ENCODE measurements at places on chromosomes 2 and 18.

DNA sequence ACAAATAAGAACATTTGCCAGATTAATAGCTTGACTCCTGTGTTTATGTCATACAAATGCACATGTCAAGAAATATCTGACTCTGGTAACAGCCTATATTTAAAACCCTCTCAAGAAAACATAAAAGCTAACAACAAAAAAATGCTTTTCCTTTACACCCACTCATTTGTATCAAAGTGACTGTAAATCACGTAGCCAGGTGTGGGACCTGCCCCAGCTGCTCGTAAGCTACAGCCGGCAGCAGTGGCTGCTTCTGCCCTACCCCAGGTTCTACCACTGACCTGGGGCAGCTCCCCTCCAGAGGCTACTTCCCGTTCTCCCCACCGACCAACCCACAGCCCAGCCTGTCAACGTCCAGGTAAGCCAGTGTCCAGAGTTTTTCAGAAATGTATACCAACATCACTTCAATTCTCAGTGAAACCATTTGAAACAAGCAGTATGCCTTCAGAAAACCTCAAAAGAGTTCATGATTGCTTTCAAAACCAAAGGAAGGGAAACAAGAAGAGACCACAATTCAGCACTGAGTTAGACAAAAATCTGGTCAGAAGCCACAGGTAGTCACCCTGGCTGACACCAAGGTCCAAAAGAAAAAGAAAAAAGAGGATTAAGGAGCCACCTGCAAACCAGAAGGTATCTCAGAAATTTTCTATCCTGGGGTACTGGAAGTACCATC, 40.4 kb downstream of the KIDINS220 start:
- no peak for DNase-seq

DNA sequence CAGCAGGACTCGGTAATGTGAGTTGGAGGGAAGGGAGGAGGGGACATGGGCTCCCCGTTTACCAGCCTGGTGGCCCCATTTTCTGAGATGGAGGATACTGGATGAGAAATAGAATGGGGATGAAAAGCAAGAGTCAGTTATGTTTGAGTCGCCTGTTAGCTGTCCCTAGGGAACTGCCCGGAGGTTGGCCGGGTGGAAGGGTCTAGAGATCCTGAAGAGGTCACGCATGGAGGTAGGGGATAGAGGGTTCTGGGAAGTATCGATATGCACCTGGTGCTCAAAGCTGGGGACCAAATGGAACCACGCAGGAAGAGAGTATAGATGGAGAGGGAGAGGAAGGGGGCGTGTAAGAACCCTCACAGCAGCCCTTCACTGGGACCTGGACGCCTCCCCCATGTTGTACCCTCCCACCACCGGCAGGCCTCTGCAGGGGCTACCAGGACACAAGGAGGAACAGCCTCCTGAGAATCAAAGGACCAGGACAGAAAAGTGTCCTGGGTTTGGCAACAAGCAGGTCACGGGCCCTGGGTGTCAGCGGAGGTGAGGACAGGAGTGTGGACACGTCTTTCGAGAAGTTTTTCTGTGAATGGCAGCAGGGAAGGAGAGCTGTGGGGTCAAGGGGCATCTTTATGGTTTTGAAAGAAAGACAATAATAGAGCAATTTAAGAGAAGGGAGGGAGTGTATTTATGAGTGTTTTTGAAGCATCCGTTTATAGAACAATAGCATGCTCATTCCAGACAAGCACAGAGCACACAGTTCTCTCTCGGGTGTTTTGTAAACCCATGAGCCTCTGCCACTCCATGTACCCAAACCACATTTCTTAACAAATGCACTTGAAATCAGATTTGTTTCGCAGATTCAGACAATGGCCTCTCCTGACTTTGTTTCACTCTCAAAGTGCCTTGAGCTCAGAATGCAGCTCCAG, 132.2 kb downstream of the SMAD7 start:
- no peak for DNase-seq

DNA sequence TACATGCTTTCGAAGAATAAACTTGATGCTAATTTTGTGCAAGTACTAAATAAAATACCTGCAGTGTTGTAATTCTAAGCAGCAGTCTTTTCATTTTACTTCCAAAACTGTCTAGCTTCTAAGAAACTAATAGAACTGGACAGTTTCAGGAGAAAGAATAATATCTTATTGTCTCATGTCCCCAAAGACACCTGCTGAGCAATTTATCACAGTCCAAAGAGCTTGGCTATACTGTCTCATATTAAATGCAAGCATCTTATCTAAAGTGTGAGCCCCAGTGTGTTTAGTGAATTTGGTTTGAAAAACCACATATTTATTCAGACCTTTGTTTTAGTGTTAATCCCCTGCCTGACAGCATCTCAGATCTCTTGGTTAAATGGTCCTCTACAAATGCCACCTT, 374.3 kb downstream of the TMX3 start:
- DNase-seq, result no peak

DNA sequence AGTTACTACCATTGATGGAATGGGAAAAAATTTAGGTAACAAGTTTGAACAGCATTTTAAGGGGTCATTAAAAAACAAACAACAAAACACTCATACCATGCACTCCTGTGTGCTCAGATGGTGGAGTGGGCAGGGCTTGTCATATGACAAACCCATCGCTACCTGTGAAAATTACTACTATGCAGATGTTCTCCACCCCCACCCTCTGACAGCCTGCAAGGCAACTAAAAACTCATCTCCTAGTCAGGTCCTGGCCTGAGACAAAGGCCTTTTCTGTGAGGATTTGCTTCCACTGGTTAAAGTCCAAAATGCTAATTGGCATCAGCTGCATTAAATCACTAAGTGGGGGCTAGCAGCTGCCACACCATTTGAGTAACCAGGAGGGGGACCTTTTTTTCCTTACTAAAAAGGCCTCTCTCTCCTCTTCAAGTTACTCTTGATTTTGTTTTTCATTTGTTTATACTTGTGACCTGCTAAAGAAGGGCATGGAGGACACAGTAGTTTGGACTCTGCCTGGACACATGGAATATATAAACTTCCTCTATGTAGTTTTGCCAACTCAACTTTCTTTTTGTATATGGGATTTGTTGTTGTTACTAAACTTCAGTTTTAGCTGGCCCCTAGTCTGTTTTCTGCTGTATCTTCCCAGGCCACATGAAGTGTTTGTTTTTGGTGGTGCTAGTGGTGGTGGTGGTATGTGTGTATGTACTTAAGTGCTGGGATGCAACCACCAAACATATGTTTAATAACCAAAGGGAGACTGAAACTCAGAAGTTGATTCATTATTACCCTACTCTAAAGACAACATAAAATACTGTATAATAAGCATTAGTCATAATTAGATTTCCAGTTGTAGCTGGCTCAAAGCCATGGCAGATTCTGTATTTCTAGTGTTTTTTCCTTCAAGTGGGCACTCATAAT, 121.3 kb downstream of the MAP4K4 start:
- DNase-seq, result no peak

DNA sequence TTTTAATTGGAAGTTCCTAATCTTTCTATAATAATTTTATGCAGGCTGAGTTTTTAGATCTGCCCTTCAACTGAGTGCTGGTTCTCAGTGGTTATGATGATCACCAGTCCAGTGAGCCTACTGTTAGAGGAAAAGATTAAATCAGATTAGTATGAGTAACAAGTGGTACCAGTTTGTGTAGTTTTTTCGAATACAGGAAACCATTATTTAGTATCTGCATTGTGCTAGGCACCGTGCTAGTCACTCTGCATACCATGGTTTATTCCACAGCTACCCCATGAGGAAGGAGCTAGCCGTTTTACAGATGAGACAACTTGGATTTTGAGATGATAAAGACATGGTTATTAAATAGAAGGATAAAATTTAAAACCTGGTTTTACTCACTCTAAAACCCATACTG, 6.1 kb downstream of the PSMD1 start:
- DNase-seq, result no peak

DNA sequence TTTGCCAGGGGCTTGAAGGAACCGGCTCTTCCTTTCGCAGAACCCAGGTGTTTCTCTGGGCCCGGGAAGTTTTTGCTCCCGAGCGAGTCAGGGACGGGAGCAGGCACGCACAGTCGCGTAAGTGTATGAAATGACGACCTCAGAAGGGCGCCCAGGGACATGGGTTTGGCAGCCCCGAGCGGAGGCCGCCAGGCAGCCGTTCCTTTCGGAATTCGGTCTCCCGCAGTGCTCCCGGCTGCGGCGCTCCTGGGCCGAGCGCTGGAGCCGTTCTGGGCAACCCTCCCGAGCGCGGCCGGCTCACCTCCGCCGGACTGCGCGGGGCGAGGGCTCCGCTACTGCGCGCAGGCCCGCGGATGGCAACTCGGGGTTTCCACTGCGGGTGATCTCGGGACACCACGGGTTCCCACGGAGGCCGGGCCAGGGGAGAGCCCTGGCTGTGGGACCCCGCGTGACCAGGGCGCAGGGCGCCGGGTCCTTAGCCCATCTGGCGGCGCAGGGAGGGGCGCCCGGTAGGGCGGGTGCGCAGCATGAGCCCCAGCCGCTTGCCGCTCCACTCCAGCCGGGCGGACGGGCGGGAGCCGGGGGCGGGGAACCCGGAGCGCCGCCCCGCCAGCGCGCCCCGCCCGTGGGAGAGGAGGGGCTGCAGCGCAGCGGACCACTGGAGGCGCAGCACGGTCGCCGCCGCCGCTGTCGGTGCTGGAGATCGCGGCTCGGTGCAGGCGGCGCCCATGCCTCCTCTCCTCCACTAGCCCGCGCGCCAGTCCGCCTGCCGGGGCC, at the start of gene OSBPL6:
OSBPL6 (plus strand) TSS at position 690 of the 777 bp plus-strand sequence. CDS start 111,673 bp downstream, outside the sequence.
- peak; percentile 71 for DNase-seq

DNA sequence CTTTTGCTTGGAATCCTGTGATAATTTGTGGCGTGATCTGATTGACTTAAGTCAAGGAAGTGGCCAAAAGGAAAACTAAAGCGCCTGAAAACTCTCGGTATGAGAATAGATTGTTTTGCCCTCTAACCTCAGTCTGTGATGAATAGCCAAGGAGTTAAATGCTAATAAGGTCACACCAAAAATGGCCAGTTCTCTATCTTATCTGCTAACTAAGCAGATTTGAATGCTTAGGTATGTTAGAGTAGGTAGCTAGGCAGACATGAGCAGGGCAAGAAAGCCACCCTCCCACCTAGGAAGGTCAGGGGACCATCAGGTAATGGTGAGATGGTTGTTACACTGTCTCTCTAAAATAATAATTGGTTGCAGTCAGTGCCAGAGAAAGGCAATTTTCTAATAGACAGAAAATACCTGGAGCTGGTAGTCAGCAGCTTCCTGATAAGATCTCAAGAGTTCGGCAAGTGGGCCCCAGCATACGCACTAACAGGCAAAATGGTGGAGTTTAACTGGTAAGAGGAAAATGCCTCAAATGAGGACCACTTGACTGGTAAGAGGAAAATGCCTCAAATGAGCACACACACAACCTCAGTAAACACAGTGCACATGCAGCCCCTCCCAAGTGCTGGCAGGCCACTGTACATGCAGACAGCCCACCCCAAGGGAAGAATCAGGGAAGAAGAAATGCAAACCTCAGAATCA, 468.4 kb downstream of the MBD2 start:
- no peak for DNase-seq

- no peak for DNase-seq
Observed at GRCh38 chr2:235560345-235560744, 66.5 kb downstream of the AGAP1 start.

DNA sequence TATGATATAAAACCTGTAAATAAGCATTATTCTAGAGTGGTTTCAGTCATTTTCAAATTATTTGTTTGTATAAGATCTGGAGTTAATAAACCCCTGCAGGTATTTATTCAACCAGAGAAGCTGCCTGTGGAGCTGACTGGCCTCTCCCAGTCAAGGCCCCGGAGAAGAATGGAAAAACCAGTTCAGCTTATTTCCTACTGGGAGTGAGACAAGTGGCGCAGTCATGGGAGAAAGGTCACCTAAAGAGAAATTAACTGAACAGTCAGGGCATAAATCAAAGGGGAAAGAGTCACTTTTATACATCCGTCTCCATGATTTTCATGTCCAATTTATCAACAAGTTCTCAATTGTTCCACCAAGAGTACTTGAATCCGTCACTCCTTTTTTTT, 240.9 kb downstream of the RNF152 start:
- no peak for DNase-seq

GRCh38 chr2:7392076-7392787, 475.0 kb downstream of the RNF144A start:
- DNase-seq, result no peak

DNA sequence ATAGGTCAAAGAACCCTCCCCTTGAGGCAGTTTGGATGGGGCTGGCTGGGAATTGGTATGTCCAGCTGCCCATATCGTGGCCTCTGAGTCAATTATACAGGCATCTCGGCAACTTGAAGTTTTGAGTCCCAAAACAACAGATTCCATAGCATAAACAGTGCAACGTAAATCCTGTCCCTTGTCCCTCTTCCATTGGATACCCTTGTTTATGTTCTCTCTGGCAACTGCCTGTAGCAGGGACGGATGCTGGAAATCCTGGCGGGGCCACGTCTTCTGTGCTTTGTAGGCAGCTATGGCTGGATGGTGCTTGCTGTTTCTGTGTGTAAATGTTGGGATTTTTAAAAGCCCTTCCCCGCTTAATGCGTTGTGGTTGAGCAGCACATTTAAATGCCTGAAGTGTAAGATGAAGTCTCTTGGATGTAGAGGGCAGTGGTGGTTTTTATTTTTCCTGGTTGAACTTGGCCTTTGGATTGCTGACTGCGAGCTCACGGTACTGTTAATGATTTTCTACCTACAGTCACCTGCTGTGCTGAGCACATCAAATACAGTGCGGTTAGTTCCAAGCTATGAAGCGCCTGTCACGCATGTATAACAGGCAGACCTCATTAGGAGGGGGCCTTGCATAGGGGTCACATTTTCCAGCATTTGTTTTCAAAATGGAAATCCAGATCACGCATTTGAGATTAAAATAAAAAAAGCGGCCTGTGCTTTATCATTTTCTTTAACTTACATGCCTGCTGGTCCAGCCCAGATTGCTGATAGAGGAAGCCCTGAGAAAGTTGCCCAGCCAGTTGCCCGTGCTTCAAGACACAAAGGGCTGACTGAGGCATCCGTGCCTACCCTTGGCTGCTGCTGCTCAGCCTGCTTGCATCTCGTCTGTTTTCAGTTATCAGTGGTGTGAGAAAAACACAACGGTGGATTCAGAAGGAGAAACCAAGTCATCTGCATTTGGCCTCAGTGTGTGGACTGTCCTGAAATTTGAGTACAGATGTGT, 84.7 kb downstream of the NEDD4L start:
- no peak for DNase-seq
